ENCODE measurements at places on chromosomes 6 and 20.

- no peak for DNase-seq
These were observed 71.2 kb upstream of the SGK1 start for GRCh38 chr6:134389129-134389528.

GRCh38 chr6:138331444-138331843 is 46.3 kb upstream of the SMIM28 start:
- no peak for DNase-seq

- DNase-seq: no peak
These were observed 192.2 kb upstream of the FAM83B start for GRCh38 chr6:54654381-54654780.

GRCh38 chr6:13375360-13375878 is 47.1 kb upstream of the TBC1D7 start:
- DNase-seq: no peak

DNA sequence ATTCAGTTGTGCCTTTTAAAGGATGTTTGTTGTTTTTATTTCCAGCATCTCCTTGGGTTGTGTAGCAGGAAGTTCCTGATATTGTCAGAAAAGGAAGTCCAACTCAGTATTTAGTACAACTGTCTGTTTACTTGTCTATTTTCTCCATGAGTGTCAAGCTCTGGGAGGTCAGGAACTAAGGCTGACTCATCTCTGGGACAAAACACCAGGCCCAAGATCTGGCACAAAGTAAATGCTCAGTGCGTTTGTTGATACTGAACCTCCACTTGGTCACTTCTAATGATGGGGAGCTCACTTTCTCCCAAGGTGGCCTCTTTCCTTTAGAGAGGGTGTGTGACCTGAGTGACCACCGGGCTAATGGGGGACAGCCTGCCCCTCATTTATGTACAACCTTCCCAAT is 12.6 kb upstream of the PIGU start:
- no peak for DNase-seq

Measured in stimulated activated CD4-positive, alpha-beta T cell treated with anti-CD3 and anti-CD28 coated beads, Interleukin-1b, Interleukin-23, amount 100 ng/mL, for 1 hour (primary cell).